ENCODE measurements at places on chromosomes 4 and X. TPM values are rescaled to one million over a fixed set of nuclear protein-coding genes. Genes with fewer than 3 reads are reported as not detected.

DNA sequence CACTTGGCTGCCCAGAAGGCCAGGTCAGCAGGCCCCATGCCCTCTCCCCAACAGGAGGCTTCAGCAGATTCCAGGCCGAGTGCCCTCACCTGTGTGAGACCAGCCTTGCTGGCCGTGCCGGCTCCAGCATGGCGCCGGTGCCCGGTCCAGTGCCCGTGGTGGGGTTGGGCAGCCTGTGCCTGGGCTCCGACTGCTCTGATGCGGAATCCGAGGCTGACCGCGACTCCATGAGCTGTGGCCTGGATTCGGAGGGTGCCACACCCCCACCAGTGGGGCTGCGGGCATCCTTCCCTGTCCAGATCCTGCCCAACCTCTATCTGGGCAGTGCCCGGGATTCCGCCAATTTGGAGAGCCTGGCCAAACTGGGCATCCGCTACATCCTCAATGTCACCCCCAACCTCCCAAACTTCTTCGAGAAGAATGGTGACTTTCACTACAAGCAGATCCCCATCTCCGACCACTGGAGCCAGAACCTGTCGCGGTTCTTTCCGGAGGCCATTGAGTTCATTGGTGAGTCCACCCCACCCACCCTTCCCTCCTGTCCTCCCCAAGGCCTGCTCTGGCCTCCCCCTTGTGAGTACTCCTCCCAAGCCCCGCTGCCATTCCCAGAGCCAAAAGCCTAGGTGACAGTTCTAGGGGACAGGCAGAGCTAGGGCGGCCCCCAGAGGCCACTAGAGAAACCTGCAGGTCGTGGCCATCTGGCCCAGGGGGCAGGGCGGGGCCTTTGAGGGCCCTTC lies 2.3 kb downstream of the DUSP9 start:
- peak; percentile 49 for DNase-seq
- no peaks in the 10 kb centered on the region for H3K4me1 ChIP-seq
- H3K27me3 ChIP-seq = peaks cover 18% of the 10 kb centered on the region
- H3K36me3 ChIP-seq = no peaks in the 10 kb centered on the region
- H3K27ac ChIP-seq = no peak overlapping the region
- no peak overlapping the region for H3K4me3 ChIP-seq

GRCh38 chr4:175946472-175947116 lies 119.0 kb upstream of the WDR17 start:
- no peaks in the 10 kb centered on the region for H3K36me3 ChIP-seq
- H3K27ac ChIP-seq = no peak overlapping the region
- peaks cover 6% of the 10 kb centered on the region for H3K4me1 ChIP-seq
- DNase-seq = no peak

GRCh38 chr4:140085062-140085622 lies 68.8 kb downstream of the MAML3 start:
- H3K27me3 ChIP-seq = peaks cover 10% of the 10 kb centered on the region
- no peak for DNase-seq
- H3K27ac ChIP-seq = no peak overlapping the region
- peaks cover 5% of the 10 kb centered on the region for H3K4me1 ChIP-seq
- H3K4me3 ChIP-seq = no peak overlapping the region

DNA sequence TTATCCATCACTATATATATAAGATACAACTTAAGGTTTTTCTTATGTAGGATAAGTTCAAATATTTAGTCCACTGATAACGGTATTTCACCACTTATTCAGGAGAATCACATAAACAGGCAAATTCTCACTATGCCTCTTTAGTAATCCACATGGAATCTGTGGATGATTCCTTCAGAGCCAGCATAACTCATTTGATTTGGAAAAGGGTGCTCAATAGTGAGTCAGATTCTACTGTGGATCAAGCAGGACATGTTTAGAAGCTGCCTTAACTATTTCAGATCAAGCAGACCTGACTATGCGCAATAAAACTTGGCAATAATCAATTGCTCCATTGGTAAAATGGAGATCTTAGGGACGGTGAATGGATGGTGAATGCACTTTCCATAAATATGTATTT lies 184.1 kb downstream of the CBR4 start:
- peaks cover 12% of the 10 kb centered on the region for H3K27me3 ChIP-seq
- no peak overlapping the region for H3K27ac ChIP-seq
- H3K4me3 ChIP-seq = no peak overlapping the region
- no peaks in the 10 kb centered on the region for H3K36me3 ChIP-seq
- DNase-seq = no peak

DNA sequence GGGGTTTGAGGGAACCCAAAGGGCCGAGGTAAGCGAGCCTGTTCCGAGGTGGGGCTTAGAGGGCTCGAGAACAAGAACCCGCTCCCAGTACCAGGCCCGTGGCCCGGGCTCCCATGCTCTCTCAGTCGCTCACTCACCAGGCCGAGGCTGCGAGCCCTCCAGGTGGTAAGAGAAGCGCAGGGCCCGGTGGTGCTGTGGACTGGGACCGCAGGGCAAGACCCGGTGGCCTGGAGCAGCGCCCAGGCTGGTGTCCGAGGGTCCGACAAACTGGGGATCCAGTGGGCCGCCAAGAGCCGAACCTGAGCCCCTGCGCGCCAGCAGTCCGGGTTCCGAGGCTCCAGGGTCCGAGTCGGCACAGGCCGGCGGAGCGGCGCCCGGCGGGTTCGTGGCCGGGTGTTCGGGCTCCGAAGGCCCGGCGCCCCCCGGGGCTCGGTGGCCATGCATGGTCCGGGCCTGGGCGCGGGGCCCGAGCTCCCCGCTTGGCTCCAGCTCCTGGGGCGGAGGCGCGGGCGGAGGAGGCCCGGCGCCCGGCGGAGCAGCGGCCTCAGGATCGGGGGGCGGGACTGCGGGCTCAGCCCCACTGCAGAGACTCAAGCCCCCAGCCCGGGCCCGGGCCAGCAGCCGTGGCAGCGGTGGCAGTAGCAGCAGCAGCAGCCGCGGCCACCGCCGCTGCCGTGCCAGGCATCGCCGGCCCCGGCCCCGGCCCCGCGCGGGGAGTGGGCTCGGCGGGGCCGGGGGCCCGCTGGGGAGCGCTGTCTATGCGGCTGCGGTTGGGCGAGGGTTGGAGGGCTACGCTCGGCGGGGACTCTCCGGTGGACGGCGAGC lies 833 bp downstream of the FGD1 start:
- H3K36me3 ChIP-seq = no peaks in the 10 kb centered on the region
- H3K27me3 ChIP-seq = peaks cover 21% of the 10 kb centered on the region
- H3K27ac ChIP-seq = no peak overlapping the region
- peak overlapping the region; percentile 62 for H3K4me3 ChIP-seq
- no peak for DNase-seq
- peaks cover 3% of the 10 kb centered on the region for H3K4me1 ChIP-seq

- H3K4me1 ChIP-seq = peaks cover 31% of the 10 kb centered on the region
- H3K4me3 ChIP-seq = no peak overlapping the region
- no peaks in the 10 kb centered on the region for H3K36me3 ChIP-seq
- no peaks in the 10 kb centered on the region for H3K27me3 ChIP-seq
These were observed 48.2 kb upstream of the KLF3 start for GRCh38 chr4:38615847-38616246.

The DHRSX gene
- total RNA-seq = 20.7 TPM

DNA sequence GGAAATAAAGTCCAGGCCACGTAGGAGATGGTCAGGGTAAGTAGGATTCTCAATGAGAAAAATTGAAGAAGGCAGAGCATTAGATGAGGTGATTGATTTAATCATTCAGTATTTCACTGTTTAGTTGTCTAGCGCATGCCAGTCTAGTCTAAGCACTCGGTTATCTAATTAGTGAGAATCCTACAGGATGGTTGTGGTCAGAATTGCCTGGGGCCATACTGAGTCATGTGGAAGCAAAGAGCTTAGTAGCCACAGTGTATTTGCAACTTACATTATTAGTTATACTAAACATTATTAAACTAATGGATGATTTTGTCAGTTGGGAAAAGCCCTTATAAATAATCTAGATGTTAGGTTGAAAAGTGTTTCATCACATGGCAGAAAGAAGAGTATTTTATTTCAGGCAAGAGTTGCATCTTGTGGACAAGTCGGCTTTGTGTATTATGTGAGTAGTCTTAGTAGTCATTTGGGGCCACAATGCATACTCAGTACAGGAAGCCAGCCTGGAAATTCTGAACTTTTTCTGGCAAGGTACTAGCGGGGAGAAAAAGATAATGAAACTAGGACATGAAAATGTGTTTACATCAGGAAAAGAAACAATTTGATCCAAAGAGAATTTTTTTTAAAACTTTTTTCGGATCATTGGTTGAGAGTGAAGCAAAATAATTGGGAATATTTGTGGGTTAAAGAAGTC lies 31.9 kb downstream of the CPEB2 start:
- H3K27me3 ChIP-seq = no peaks in the 10 kb centered on the region
- peaks cover 23% of the 10 kb centered on the region for H3K36me3 ChIP-seq
- no peak overlapping the region for H3K4me3 ChIP-seq

DNA sequence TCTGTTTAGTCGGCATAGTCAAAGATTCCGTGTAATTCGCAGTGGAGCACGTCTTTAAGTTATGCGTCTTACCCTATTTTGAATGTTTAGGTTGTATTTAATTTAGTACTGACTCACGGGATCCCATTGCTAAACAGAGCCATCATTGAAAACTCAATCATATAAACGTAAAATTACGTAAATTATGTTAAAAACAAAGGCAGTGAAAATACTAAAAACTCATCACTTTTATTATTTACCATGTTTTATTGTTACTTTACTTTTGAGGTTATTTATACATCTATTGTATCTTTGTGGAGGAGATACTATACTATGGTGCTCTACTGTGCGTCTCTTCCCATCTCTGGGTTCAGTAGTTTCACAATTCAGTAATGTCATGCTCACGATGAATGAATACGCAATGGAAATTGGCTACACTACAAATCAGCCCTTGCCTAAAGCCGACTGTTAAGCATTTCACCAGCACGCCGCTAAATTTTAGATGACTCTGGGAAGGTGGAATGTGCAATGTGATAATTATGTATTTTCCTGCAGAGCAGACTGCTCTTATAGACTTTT lies 944 bp downstream of the FUNDC2 start:
- H3K36me3 ChIP-seq = no peaks in the 10 kb centered on the region
- peak overlapping the region; percentile 83 for H3K4me3 ChIP-seq
- DNase-seq = peak; percentile 11
- H3K4me1 ChIP-seq = peaks cover 21% of the 10 kb centered on the region
- peak overlapping the region; percentile 94 for H3K27ac ChIP-seq

The PPARGC1A gene
- not detected for total RNA-seq
